Glutamatergic neuron (in vitro differentiated cells): ENCODE measurements at places on chromosomes 16 and 17.

- no peak for DNase-seq
These were observed 211.2 kb downstream of the RBFOX3 start for GRCh38 chr17:79399610-79400144.

- peak; percentile 43 for DNase-seq
These were observed at the start of gene SEC14L1 for GRCh38 chr17:77140878-77141767. SEC14L1 (plus strand) TSS chr17:77140969; CDS start chr17:77143597, 2,628 bp downstream.

GRCh38 chr16:57283214-57283958 is 1.1 kb downstream of the PLLP start:
- DNase-seq, result no peak

GRCh38 chr17:74340470-74341023 is 14.5 kb downstream of the KIF19 start:
- DNase-seq, result peak; percentile 44

DNA sequence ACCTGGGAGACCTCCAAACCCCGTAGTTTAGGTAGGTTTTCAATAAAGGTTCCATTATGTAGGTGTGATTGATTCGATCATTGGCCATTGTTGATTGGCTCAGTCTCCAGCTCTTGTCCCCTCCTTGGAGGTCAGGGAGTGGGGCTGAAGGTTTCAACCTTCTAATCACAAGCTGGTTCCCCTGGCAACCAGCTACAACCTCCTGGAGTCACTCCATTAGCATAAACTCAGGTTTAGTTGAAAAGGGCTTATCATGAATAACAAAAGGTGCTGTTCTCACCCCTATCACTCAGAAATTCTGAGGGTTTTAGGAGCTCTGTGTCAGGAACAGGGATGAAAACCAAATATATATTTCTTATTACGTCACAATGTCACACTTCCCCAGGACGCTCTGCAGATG is 28.5 kb downstream of the TMEM132E start:
- DNase-seq, result no peak

GRCh38 chr17:9109933-9110332 is 88.6 kb downstream of the NTN1 start:
- DNase-seq, result no peak

- no peak for DNase-seq
These were observed 139.1 kb upstream of the GSE1 start for GRCh38 chr16:85473909-85474620.

GRCh38 chr17:78357177-78357586 is 2.7 kb downstream of the SOCS3 start:
- no peak for DNase-seq

DNA sequence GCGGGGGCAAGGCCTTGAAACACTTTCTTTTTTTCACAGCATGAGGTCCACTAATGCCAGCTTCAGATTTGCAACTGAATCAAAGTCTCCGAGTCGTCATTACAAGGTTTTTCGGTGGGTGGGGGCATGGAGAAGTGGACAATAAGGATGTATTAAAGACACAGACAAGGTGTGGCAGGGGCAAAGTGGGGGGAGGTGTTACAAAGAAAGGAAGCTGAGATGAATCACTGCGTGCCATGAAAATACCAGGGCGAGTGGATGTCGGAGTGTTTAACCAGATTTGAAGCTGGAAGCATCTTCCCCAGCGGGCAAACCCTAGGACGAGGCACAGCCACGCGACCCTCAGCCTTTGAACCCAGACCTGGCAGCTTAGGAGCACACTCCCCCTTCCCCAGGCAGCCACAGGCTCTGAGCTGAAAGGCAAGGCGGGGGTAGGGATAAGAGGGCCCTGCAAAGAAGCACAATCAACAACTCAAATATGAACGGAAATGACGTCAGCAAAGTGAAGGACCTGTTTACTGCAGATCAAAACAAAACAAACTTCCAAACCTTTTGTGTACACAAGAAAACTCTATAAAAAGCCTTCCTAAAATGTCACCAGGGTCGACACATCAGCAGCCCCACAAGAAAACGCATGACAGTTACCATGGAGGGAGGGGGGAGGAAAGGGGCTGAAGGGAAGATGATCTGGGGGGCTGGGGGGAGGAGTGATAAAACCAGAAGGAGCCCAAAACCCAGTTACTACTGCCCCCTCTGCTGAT is 5.6 kb upstream of the ZFHX3 start:
- no peak for DNase-seq

DNA sequence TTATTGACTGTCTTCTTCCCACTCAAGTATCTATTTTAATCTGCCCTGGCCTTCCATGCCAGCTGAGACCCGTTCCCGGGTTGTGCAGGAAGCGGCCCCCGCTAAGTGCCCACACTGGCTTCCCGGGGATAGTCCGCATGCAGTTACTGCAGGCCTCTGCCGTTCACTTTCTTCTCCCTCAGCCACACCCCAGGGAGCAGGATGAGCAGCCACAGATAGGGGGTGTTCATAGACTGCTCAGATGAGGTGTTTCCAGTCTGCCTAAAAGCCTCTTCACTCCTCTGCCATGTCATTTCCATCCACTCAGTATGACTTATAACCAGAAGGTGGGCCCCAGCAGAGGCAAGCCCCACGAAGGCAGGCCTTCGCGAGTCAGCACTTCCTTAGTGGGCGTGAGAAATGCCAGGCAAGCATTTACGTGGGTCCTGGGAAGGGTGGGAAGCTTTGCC is 7.7 kb downstream of the MED9 start:
- DNase-seq, result no peak

DNA sequence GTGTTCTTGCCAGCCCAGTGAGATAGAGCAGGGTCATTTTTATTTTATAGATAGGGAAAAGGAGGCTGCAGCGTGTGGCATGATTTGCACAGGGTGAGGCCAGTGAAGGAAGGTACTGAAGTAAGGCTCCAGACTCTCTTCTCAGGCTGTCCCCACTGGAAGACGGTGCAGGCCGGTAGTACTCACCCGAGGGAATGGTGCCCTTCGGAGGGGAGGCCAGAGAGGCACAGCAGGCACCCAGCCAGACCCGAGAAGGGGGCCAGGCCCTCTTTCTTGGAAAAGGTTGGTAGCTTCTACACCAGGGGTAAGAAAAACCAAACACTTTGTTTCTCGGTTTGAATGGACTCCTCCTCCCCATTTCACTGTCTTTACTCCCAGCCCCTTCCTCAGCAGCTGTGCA is 288 bp downstream of the ANKRD40CL start:
- DNase-seq, result no peak

DNA sequence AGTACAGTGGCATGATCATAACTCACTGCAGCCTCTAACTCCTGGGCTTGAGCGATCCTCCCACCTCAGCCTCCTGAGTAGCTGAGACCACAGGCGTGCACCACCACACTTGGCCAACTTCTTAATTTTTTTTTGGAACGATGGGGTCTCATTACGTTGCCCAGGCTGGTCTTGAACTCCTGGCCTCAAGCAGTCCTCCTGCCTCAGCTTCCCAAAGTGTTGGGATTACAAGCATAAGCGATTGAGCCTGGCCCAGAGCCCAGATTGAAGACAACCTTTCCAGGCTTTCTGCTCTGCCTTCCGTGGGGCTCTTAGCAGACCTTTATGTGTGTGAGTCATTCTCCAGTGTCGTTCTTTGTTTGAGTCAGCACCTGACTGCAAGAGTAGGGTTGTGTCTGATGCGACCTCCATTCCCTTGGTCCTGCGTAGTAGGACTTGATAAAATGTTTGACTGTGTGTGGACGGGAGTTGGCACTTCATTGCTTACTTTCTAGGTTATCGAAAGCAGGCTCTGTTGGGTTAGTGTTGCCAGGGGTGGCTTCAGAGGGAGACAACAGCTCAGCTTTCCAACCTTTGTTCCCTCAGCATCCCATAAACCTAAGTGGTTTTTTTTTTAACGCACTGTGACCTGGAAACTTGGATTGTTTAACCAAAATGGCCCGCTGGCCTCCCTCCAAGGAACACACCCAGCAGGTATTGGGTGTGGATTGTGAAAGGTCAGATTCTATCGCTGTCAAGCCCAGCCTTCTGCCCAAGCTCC is 26.4 kb downstream of the EEF2K start:
- DNase-seq, result no peak

DNA sequence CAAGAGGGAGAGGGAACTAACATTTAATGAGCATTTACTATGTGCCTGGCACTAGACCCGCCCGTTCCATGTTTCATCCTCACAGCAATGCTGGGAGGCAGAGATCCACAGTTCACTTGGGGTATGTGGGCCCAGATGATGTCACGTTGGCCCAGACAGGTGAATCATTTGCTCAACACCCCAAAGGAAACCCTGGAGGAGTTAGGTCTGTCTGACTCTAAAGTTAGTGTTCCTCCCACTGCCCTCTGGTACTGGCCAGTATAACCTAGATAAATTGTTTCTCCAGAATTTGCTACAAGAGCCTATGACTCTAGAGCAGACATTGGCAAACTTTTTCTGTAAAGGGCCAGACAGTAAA is 164.6 kb downstream of the VPS53 start:
- DNase-seq, result no peak

GRCh38 chr17:80118601-80119270 is 17.4 kb downstream of the GAA start:
- no peak for DNase-seq

DNA sequence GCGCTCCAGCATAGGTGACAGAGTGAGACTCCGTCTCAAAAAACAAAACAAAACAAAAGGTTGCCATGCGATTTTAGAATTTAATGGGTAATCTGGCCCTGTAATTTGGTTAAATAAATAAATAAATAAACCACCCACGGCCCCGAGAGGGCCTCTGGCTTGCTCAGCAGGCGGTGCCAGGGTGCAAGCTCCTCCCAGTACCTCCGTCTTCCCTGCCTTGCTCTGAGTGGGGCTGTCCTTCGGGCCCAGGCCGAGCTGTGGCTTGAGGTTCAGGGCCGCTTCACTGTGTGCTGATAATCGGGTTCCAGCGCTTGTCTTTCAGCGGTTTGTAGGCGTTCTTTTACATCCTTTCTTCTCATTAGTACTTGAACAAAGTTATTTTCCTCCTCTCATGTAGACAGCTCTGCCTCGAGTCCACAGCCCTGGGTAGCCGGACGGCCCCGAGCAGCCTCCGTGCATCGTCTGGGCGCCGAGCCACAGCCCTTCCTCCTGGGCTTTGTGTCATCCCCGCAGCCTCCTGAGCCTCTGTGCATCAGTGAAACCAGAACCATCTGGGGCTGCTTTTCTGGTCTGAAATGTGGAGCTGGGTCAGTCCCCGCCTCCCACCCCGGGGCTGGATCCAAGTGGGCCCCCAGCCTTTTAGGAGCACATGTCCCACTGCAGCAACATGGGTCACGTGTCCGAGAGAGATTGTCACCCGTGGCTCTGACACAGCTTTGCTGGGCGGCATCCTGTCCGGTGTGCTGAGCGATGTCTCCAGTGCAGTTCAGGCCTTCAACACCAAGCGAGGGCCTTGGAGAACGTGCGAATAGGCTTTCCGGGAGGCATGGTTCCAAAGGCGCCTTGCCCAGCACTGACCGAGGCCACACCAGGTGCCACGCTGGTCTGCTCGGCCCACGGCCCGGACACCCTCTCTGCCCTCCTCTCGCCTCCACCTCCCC is 157.4 kb upstream of the CHMP6 start:
- no peak for DNase-seq

DNA sequence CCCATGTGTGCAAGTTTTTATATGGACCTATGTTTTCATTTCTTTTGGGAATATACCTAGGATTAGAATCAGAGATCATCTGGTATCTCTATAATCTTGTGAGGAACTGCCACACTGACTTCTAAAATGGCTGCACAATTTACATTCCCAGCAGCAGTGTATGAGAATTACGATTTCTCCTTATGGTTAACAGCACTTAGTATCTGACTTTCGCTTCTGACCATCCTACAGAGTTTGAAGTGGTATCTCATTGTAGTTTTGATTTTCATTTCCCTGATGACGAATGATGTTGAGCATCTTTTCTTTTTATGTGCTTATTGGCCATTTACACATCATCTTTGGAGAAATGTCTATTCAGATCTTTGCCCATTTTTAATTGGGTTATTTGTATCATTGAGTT is 10.0 kb downstream of the C16orf96 start:
- DNase-seq, result no peak

DNA sequence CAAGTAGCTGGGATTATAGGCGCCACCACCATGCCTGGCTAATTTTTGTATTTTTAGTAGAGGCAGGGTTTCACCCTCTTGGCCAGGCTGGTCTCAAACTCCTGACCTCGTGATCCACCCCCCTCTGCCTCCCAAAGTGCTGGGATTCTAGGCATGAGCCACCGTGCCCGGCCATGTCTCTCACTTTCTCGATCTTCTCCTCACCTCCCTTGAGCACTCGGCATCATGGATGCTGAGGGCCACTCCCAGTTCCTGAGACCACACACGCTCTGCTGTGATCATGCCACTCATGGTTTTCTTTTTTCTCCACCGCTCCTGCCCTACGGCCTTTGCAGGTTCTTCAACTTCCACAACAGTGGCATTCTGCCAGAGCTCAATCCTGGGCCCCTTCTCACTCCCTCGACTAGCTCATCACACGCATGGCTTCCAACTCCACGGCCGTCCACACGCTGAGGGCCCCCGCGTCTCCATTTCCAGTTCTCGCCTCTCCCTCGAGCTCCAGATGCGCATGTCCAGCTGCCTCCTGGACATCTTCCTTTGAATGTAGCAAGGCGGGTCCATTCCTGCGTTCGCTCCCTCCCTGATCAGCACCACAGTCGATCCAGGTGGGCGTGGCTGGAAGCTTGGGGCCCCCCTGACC is 5.5 kb upstream of the NCBP3 start:
- no peak for DNase-seq

DNA sequence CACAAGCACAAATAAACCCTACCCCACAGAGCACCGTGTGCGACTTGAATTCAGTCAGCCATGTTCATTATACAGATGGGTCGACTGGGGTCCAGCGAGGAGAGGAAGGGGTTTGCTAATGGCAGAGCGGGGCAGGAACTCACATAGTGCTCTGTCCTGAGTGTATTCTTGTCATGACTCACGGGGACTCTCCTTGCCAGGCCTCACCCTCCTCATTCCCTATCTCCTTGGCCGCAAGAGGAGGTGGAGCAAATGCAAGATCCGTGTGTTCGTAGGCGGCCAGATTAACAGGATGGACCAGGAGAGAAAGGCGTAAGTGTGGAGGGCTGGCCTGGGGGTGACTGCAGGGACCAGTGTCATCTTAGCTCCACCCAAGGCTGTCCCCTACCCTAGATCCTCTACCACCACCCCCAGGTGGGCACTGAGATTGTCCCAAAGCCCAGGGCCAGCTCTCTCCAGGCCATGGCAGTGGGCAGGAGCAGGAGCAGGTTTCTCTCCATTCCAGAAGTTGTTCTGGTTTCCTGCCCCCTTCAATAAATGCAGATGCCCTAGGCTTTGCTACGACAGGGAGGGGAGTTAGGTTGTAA is 29.4 kb downstream of the SLC12A3 start:
- no peak for DNase-seq

DNA sequence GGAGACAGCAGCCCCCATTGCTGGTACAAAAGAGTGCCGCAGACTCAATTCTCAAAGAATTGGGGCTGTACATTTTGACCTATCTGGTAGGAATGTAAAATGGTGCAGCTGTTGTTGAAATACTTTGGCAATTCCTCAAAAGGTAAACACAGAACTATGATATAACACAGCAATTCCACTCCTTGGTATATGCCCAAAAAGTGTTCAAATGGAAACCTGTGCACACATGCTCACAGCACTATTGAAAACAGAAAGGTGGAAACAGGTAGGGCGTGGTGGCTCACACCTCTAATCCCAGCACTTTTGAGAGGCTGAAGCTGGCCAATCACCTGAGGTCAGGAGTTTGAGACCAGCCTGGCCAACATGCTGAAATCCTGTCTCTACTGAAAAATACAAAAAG is 34.7 kb downstream of the ANKRD11 start:
- no peak for DNase-seq

GRCh38 chr16:60199150-60199549 is 1465.0 kb upstream of the GOT2 start:
- no peak for DNase-seq
